NCI-H2081 treated with DMSO at 0.1 percent for 48 hours (cell line): ENCODE measurements at places on chromosomes 12 and 14.

- DNase-seq = no peak
These were observed 70.1 kb downstream of the DUSP16 start for GRCh38 chr12:12492547-12492946.

- no peak for DNase-seq
These were observed 119.8 kb downstream of the SRGAP1 start for GRCh38 chr12:63964301-63964700.

GRCh38 chr14:95662376-95663186 is 23.6 kb upstream of the TCL1B start:
- no peak for DNase-seq

- DNase-seq = no peak
These were observed 8.0 kb downstream of the CCDC198 start for GRCh38 chr14:57485635-57486034.

DNA sequence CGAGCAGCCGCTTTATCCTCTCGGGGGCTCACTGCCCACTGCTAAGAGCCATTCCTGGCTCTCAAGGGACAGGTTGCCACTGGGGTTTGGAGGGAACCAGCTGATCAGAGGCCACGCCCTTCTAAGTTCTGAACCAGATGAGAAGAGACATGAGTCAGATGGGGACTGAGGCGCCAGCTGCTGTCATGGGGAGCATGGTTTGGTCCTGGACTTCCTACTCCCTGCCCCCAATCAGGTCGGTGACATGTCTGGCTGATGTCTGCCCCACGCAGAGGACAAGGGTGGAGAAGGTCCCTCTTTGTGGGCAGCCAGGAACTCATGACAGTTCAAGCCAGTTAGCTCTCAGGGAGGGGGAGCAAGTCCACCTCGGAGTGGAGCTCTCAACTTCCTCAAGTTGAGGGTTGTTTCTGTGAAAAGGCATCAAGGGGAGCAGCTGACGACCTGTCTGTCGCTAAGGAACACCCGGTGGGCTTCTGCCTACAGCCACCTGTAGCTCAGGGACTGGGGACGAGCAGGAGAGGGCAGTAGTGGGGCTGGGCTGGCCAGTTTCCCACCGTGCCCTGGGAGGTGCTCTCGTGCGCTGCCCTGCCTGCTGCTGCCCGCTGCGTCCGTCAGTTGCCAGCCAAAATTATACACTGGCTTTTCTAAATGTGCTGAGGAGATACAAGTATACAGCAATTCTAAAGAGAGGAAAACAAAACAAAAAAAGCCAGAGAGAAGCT is 20.5 kb downstream of the PSMC1 start:
- no peak for DNase-seq

GRCh38 chr12:47032644-47033043 is 46.8 kb upstream of the PCED1B start:
- DNase-seq = peak; percentile 21

DNA sequence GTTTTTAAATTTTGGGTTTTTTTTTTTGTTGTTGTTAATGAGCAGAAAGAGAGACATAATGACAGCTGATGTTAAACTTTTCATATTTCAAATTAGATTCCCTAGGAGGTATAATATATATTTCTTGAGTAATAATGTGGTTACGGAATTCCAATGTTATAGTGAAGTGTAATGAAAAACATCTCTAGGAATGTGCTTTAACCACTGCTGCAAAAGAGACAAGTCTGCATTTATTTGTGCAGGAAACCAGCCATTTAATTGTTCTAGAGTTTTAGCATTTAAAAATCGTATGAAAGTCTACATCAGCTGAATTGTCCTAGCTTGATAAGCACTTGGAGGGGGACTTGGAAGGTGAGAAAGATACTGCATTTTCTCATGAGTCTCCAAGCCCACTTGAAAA is 14.3 kb downstream of the SERPINA10 start:
- no peak for DNase-seq

GRCh38 chr14:39474416-39474911 is 42.2 kb upstream of the FBXO33 start:
- no peak for DNase-seq

DNA sequence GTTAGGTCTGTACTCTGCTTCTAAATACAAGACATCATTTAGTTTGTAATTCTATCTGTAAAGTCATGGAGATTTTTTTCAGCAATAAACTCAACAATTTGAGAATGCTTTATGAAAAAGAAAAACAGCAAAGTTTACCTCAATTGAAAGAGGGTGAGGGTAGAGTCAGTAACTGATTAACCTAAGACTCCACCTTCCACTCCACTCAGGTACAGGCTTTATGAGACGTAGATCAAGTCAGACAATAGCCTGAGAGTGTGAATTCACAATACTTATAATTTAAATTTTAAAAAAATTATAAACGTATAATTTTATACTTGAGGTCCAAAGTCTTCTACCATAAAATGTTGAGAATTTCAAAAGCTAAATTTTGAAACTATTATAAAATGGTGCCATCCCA is 45.9 kb downstream of the BCL2L14 start:
- DNase-seq = no peak

DNA sequence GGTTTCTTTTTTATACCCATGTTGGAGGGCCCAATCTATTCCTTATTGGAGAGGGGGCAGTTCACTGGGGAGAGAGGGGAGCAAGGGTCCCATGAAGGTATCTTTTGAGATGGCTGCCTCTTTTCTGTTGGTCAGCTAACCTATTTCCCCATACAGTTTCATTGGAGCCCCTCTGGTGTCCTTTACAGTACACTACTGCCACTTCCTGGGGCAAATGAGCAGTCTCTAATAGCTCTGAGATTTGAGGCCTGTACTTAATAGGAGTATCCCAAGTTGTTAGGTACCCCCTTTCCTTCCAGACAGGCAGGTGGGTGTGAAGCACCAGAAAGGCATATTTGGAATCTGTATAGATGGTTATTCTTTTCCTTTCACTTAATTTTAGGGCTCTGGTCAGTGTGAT is 41.3 kb upstream of the RNU6-8 start:
- no peak for DNase-seq

DNA sequence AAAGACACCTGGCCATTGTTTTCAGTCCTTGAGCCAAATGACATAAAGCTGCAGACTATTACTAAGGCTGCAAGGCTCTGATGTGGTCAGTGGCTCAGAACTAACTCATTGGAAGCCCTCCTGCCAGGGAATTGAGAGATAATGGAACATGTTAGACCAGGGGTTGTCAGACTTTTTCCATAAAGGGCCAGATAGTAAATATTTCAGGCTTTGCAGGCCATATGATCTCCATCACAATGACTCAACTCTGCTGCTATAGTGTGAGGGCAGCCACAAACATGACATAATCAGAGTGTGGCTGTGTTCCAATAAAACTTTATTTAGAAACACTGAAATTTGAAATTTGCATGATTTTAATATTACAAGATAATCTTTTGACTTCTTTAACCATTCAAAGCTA is 140.3 kb downstream of the TMEM30B start:
- DNase-seq = no peak

DNA sequence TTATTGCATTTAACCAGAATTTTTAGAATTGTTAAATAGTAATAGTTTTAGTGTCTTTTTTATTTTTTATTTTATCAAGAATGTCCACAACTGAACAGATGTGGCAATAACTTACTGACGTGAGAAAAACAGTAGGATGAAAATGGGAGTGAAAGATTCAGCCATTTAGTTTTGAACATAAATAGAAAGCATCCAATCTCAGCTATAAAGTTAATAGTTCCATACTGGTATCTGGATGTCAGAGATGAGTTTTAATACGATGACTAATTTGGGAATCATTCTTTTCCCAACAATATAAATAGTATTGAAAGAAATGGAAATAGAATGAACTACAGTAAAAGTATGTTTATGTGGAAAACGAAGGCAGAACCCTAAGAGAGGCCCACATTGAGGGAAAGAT is 159.4 kb downstream of the EPS8 start:
- DNase-seq = no peak

GRCh38 chr14:50003213-50004021 is 110.5 kb downstream of the ARF6 start:
- no peak for DNase-seq

GRCh38 chr12:132029503-132030300 is 80.0 kb downstream of the EP400 start:
- no peak for DNase-seq

- DNase-seq = no peak
These were observed 180.9 kb downstream of the AEBP2 start for GRCh38 chr12:19620222-19620621.

DNA sequence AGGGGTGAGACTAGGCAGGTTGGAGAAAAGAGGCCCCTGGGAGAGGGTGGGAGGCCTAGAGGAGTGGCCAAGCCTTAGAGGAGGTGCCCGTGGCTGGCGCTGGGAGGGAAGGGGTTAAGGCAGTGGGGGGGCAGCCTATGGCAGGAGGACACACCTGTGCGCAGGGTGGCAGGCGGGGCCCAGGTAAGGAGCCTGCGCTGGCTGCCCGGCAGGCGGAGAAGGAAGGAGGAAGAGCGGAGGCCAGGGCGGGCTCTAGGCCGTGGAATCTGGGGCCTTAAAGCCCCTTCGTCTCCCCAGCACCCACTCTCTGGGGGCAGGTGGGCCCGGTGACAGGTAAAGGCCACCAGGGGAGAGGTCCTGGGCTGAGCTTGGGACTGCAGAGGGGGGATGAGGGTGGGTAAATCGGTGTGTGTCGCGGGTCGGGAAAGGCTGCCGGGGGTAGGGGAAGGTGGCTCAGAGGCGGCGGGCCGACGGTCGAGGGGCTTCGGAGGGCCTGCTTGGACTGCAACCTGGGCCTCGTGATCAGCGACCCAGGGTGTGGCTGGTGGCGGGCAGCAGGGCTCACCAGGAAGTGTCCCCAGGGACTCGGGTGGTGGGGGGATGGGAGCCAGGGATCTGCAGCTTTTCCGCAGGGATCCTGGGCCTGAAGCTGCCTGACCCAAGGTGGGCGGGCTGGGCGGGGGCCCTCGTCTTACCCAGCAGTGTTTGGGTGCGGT is 7.3 kb downstream of the PHB2 start:
- peak; percentile 54 for DNase-seq

GRCh38 chr14:35883677-35884293 is 57.6 kb downstream of the BRMS1L start:
- no peak for DNase-seq

DNA sequence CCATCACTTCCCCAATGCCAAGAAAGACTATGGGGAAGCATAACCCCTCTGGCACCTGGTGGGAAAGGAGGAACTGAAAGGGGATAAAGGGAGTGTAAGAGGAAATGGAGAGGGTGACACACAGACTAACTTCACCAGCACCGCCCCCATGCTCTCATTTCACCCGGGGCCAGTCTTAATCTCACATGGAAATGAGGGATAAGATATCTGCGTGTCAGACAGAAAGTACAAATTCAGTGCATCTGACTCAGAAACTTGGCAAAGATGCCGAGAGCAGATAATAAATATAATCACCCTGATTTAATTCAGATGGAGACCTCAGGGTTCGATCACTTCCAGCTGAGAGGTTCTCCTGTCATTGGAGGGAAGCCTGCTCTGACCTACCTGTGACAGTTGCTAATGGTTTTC is 191.6 kb downstream of the DUSP6 start:
- no peak for DNase-seq

GRCh38 chr14:95495538-95496025 is 20.9 kb downstream of the SYNE3 start:
- no peak for DNase-seq

- DNase-seq = no peak
These were observed 1.3 kb upstream of the KRT79 start for GRCh38 chr12:52835271-52836041.

DNA sequence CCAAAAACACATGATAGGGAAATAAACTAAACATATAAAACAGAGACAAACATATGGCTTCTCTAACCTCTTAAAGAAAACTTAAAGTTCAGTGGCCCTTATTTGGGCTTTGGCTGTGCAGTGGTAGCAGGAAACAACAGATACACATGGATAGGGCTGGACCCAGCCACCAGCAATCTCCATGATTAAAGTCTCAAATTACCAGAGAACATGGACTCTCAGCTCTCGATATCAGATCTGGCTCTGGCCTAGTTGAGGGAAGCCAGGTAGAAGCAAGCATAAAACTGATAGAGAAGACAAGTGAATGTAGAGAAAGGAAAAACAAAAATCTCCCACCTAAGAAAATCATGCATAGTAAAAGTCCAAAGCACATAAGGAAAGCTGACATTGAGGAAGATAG is 164.8 kb downstream of the ITPR2 start:
- DNase-seq = no peak

- DNase-seq = no peak
These were observed 397.6 kb downstream of the NUAK1 start for GRCh38 chr12:105740970-105741725.

DNA sequence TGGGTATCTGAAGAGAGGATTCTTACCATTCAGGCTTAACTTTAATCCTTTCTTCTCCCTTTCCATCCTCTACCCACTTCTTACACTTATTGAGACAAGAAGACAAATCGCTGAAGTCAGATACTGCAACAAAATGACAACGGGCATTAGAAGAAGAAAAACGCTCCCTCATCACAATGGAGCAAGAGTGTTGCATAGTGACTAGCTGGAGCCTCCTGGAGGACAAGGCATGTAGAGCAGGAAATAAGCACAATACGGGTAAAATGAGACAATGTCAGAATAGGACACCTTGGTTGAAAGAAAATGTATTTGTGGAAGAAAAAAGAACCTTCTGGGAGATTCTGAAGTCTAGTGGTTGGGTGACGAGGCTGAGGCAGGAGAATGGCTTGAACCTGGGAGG is 501.0 kb downstream of the RERGL start:
- DNase-seq = no peak

DNA sequence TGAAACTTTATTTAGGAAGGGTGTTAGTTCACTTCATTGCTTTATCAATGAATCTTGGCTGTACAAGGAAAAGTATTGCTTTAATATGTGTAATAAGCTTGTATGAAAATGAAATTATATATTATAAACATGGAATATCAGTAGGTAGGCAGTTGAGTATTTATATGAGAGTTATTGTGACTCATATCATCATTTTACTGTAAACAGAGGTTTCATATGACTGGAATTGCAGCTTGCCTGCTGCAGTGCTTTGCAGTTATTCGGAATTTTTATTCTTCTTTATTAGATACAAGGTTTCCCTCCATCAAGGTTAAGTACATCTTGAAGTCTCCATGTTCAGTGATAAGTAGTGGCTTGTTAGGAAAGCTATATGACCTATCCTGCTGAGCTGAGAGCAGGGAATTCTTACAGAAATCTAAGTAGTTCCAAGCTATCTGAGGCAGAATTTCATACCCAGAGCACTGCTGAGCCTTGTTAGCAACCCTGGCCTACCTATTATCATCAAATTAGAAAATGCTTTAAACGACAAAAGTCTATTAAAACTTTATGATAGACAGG is 111.2 kb downstream of the MGST1 start:
- no peak for DNase-seq
